NCI-H1417 (cell line): ENCODE measurements at places on chromosomes 3 and 15.

DNA sequence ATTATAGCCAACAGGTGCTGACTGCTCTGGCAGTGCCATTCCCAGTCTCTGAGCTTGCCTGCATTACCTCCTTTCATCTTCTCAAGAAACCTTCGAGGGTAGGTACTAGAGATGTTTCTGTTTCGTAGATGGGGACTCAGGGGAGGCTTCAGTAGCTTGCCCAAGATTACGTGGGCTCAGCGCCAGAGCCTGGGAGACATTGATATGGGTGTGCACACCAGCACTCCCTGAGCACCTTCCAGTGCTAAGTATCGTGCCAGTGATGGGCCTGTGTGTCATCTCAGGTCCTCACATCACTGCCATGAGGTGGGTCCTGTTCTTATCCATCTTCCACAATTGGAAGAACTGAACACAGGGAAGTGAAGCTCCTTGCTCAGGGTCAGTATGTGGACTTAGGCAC lies 15.2 kb downstream of the TSEN2 start:
- DNase-seq, result no peak

DNA sequence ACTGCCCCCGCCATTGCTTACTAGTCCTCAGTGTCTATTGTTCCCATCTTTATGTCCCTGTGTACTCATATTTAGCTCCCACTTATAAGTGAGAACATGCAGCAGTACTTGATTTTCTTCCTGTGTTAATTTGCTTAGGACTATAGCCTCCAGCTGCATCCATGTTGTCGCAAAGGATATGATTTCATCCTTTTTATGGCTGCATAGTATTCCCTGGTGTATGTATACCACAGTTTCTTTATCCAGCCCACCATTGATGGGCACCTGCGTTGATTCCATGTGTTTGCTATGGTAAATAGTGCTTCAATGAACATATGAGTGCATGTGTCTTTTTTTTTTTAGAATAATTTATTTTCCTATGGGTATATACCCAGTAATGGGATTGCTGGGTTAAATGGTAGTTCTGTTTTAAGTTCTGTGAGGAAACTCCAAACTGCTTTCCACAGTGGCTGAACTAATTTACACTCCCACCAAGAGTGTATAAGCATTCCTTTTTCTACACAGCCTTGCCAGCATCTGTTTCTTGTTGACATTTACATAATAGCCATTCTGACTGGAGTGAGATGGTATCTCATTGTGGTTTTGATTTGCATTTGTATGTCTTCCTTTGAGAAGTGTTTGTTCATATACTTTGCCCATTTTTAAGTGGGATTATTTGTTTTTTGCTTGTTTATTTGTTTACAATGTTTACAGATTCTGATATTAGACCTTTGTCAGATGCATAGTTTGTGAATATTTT lies 53.7 kb downstream of the GALK2 start:
- no peak for DNase-seq

GRCh38 chr3:32713181-32713580 lies 28.2 kb downstream of the CNOT10 start:
- DNase-seq, result no peak

- no peak for DNase-seq
Measured at GRCh38 chr3:115666920-115667737, 43.8 kb downstream of the GAP43 start.

GRCh38 chr15:63997715-63998442 lies 48.4 kb downstream of the DAPK2 start:
- no peak for DNase-seq

- no peak for DNase-seq
Measured at GRCh38 chr15:78012643-78013077, 64.9 kb downstream of the TBC1D2B start.

GRCh38 chr15:36880224-36880912 lies 220.0 kb downstream of the MEIS2 start:
- peak; percentile 92 for DNase-seq

- no peak for DNase-seq
Measured at GRCh38 chr15:22947101-22948000, 32.8 kb downstream of the CYFIP1 start.

DNA sequence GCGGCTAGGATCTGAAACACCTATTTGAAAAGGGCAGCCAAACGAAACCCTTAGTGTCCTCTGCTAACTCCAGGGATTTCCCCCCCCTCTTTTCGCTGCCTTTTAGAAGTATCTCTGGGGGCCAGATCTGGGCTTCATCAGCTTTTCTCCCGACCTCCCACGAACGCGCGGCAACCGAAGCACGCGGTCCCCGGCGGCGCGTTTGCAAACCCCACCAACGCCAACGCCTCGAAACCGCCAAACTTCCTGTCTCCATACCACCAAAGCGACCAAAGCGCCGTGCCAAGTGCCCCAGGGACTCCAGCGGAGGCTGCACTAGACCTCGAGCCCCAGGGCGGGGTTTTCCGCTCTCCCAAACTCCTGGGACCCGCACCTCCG lies 155.8 kb upstream of the FRMD4B start:
- peak; percentile 51 for DNase-seq

- no peak for DNase-seq
Measured at GRCh38 chr3:39671116-39671515, 138.3 kb upstream of the MYRIP start.

DNA sequence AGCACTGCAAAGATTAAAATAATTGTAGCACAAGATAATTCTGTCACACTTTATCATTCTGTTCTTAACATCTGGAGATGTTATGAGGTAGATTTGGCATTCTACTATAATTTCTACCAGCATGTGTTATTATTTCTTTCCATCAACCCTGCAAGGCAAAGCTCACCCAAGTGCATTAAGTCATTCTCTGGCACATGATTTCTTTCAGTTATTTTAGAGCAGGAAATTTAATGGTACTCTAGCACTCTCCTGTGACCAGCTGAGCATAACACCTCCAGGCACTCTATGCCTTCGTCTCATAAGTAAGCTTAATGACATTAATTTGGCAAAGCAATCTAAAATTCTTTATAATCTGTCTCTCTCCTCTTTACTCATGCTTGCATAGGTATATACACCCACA lies 300.2 kb upstream of the GPR149 start:
- DNase-seq, result peak; percentile 65

DNA sequence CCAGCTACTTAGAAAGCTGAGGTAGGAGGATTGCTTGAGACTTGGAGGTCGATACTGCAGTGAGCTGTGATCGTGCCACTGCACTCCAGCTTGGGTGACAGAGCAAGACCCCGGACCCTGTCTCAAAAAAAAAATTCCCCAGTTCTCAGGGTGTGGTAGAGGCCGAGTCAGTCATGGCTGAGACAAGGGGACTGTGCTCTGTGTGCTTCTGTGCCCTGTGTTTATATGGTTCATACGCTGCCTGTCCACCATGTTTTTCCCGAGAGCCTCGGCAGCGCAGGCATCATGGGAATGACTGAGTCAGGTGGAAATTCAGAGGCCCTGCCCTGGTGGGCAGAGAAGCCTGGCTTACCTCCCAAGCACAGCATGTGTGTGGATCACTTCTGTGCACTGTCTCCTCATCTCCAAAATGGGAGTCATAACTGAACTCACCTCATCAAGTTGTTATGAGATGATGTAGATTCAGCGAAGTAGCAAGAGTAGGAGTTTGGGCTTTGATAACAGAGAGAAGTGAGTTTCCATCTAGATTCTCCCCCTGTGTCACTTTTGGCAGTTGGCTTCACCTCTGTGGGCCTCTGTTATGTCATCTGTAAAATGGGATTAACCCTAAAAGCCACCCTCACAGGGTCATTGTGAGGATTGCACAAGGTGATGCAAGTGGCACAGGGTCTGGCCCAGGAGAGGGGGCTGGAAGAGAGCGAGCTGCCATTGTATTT lies 56.9 kb downstream of the FLNB start:
- DNase-seq, result no peak

- peak; percentile 51 for DNase-seq
Measured at GRCh38 chr15:51771773-51772172, 20.4 kb downstream of the TMOD2 start.

- no peak for DNase-seq
Measured at GRCh38 chr3:159028706-159029105, 226.9 kb downstream of the MFSD1 start.

DNA sequence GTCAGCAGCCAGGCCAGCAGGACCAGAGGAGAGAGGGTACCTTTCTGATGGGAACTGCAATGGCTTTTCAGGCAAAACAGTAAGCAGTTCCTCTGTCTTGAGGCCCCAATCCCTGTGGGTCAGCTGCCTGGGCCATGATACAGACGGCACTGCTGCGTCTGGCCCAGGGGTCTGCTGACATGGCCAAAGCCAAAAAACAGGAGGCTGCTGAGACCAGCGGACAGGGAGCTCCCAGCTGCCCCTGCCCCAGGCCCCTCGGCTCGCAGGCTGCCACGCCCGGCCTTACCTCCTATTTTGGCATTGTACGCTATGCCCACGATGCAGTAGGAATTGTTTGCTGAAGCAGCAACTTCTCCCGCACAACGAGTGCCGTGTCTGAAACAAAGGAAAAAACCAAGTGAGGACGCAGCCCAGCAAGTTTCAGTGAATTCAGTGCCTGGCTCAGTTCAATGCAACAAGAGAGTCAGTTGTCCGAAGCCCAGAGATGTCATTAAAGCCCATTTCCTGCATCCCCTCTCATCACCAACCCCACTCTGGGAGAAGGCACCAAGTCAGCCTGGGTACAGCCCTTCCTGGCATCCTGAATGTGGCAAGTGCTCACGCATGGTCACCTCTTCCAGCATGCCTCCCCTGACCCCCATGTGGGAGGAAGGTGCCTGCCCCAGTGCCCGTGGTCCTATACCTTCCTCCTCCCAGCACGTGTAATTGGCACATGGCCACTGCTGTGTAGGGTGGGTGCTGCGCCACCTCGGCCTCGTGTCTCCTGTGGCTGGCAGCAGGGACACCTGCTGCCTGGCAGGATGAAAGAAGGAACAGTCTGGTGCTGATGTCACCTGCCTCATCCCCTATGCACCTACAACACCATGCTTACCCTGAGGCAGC lies 61.7 kb downstream of the PCSK6 start:
- DNase-seq, result no peak

- no peak for DNase-seq
Measured at GRCh38 chr3:152621967-152622810, 212.7 kb upstream of the P2RY1 start.

DNA sequence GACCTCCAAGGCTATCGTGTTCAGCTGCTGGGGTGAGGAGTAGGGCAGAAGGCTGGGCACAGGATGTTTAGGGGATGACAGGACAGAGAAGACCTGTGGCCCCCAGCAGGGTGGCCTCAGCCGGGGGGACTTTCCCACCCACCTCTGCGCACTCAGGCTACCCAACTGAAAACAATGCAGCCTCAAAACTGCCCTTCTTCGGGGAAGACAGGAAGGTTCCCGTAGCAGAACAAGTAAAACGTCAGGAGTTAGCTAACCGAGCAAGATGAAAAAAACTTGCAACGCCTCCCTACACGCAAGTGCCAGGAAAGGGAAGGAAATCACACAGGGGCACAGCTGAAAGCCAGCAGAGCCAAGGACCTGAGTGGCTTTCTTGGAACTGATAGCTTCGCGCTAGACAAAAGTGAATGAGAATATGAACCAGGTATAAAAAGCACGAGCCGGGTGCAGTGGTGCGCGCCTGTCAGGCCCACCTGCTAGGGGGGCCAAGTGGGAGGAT lies 38.4 kb upstream of the FURIN start:
- no peak for DNase-seq

DNA sequence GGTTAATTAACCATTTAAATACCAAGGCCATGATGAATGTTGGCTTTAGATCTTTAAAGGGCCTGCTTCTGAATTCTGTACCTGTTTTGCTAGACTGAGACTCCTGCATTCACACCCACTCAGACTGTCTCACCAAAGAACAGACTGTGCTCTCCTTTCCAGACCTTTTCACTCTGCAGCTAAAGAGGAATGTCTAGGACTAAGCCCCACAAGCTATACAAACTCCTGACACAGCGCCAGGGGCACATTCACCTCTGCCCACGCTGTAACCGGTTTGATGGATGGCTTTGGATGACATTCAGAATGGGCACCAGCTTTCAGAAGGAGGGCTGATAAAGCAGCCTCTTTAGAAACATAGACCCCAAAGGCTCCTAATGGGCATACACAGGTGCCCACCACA lies 200.1 kb downstream of the KCNMB2 start:
- no peak for DNase-seq
